ENCODE measurements at places on chromosomes 3 and 15. TPM values are rescaled to one million over a fixed set of nuclear protein-coding genes. Genes with fewer than 3 reads are reported as not detected.

GRCh38 chr15:33975022-33975565 is 6.8 kb downstream of the CHRM5 start:
- DNase-seq = no peak

- no peak for DNase-seq
These were observed 341 bp downstream of the HEXA start for GRCh38 chr15:72375501-72375845.

- no peak for DNase-seq
These were observed 653.6 kb downstream of the NSUN3 start for GRCh38 chr3:94716326-94717018.

DNA sequence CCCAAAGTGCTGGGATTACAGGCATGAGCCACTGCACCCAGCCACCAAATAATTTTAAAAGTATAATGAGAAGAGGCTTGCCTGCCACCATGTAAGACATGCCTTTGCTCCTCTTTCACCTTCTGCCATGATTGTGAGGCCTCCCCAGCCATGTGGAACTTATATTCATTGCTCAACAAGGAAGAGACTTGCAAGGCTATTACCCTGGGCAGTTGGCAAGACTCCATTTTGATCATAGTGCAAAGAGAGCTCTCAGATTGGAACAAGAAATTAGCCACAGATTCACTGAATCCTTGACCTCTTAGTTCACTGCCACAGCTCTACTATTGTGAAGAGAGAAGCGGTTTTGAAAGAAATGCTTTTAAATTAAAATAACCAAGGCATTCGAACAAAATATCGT is 6.1 kb downstream of the SCAP start:
- no peak for DNase-seq

Gene CCDC39
- 4.6 TPM for polyA plus RNA-seq

GRCh38 chr3:10601857-10602230 is 96.5 kb upstream of the ATP2B2 start:
- no peak for DNase-seq

DNA sequence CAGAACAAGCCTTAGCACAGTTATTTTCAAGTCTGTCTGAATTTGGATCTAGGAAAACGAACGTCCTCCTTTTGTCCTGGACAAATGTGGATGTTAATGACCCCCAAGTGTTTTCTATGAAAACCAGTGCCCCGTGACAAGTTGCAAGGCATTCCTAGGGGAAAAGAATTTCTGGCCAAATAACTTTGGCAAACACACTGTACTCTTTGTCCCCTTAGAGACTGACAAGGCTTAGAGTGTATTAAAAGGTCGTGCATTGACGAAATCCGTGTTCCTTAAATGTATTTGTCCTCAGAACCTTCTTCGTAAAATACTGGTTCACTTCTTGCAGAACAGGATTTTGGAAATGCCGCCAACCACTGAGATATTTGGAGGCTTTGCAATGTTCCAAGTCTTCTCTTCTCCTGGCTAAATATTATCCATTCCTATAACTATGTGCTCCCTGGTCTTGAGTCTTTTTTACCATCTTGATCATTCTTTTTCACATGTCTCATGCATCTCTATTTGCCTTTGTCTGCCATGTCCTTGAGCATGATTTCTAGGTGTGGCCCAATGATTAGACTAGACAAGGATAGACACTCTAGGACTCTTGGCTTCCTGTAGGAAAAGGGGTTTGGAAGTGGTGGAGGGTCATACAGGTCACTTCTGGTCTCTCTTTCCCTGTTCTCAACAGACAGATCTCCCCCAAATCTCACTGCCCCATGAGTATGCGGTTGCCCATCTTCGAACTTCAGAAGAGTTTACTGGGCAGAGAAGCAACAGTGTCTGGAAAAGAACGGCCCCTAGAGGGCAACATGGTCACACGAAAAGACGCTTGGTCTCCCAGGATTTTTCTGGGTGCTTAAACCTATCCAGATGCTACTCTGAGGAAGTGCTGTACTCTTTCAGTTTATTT is 117.5 kb downstream of the EDEM1 start:
- peak; percentile 29 for DNase-seq

DNA sequence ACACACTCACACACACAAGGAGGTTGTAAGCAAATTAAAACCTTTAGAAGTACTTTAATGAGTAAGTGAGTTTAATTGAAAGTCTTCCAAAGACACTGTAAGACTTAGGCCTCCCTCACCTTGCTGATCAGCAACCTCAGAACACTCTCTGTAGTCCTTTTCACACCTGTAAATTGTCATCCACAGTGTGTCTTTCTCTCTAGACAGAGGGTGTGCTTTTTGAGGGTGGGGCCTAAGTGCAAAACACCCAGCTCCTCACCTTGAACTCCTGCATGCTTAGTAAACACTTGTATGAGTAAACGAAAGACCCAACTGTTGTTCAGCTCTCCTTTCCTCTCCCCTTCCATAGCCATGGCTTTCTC is 183.2 kb upstream of the IL12A start:
- no peak for DNase-seq

- DNase-seq = no peak
These were observed 405.0 kb upstream of the TPM1 start for GRCh38 chr15:62637574-62637897.

DNA sequence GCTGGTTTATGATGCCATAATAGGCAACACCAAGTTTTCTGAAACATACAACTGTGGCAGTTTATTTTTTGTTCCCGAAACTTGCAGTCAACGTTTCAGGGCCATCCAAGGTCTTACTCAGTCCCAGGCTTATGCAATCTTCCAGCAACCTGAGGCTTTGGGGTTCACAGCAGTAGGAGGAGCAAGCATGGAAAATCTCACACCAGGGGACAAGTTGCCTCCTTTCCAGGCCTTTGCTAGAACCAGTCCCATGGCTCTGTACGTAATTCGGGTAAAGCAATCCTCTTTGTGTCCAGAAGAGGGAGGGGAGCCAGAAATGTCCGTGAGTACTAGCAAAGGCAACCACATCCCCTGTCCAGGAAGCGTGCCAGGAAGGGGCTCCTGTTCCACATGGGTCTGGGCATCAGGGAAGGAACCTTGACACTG is 4.7 kb upstream of the FAM240A start:
- DNase-seq = peak; percentile 26

DNA sequence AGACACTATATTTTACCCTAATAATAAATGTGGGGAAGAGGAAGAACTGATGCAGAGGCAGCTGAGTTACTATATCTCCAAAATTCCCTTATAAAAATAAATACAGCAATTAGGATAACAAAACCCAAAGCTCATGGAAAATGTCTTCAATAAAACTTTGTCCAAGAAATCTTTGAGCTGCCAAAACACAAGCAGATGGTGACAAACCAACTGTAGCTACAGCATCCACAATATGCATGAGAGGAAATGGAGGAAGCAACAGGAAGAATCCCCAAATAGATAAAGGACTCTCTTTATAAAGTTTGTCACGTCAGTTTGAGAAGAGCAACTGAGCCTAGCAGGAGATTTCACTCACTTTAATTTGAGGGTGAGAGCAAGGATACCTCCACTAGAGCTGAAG is 638.2 kb downstream of the IGSF11 start:
- DNase-seq = no peak

DNA sequence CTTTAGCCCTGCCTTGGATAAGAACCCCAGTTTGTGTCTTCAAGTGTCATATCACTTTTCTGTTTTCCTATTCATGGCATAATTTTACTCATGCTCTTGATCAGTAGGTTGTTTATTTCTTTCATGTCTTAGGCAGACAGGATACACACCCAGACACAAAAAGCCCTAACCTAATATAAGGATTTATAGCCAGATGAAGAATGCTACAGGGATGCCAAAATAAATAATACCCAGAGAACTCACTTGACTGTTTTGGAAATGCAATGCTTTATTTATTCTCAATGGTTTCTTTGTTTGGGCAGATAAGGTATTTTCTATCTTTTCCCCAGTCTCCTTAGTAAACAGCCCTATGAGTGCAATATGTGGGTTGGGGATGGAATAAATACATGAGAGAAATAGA is 424.0 kb upstream of the PDZRN3 start:
- DNase-seq = no peak

DNA sequence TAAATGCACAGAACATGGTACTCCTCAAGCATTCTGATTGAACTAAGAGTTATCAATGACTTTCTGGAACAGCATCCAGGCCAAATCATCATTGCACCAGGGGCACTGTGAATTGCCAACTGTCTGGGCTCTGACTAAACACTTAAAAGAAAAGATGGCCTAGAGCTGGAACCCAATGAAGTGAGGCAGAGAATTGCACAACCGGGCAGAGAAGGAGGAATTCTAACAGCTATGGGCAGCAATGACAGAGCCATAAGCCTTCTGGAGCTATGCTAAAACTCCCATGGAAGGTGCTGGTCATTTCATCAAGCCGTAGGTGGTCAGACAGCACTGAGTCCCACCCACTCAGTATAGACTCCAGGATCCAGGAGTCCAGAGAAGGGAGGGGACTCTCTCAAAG is 48.1 kb upstream of the OXTR start:
- no peak for DNase-seq

DNA sequence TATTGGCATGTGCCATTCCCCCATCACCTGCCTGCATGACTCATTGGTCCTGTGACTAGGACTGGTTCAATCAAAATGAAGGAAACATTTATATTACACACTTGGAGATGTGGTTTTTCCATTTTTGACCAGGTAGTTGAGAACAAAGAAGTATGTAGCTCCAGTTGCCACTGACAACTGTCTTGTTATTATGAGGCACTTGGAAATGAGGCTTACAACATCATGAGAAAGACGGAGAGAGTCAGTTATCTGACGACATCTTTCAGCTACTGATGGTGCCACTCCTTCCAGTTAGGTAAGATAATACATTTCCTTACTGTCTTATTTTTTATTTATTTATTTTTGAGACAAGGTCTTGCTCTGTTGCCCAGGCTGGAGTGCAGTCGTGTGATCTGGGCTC is 21.8 kb upstream of the PROK2 start:
- DNase-seq = no peak

Gene GLDN
- polyA plus RNA-seq = 0.23 TPM

GRCh38 chr15:29867241-29868000 is 45.2 kb upstream of the TJP1 start:
- DNase-seq = no peak

DNA sequence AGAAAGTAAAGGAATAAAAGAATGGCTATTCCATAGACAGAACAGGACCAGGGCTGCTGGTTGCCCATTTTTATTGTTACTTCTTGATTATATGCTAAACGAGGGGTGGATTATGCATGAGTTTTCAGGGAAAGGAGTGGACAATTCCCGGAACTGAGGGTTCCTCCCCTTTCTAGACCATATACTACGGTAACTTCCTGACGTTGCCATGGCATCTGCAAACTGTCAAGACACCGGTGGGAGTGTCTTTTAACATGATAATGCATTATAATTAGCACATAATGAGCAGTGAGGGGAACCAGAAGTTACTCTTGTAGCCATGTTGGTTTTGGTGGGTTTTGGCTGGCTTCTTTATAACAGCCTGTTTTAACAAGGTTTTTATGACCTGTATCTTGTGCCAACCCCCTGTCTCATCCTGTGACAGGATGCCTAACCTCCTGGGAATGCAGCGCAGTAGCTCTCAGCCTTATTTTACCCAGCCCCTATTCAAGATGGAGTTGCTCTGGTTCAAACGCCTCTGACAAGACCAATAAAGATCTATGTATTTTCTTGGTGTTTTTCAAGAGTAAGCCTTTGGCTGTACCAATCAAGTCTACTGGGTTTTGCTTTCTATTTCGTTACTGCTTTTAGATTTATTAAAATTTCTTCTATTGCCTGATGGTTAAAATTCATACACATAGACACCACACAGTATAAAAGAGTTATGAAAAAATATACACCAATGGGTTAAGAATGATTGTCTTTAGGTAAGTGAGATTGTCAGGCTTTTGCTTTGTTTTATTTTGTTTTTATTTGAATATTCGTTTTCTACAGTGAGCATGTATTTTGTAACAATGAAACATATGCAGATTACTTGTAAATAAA is 37.4 kb upstream of the CTDSPL start:
- no peak for DNase-seq

Gene PLA2G4D
- 0.04 TPM for polyA plus RNA-seq

Gene INO80
- polyA plus RNA-seq = 16.6 TPM

Gene HES1
- 35.9 TPM for polyA plus RNA-seq

GRCh38 chr15:35410775-35411174 is 135.2 kb downstream of the DPH6 start:
- no peak for DNase-seq

Gene ZNF501
- 4.6 TPM for polyA plus RNA-seq

DNA sequence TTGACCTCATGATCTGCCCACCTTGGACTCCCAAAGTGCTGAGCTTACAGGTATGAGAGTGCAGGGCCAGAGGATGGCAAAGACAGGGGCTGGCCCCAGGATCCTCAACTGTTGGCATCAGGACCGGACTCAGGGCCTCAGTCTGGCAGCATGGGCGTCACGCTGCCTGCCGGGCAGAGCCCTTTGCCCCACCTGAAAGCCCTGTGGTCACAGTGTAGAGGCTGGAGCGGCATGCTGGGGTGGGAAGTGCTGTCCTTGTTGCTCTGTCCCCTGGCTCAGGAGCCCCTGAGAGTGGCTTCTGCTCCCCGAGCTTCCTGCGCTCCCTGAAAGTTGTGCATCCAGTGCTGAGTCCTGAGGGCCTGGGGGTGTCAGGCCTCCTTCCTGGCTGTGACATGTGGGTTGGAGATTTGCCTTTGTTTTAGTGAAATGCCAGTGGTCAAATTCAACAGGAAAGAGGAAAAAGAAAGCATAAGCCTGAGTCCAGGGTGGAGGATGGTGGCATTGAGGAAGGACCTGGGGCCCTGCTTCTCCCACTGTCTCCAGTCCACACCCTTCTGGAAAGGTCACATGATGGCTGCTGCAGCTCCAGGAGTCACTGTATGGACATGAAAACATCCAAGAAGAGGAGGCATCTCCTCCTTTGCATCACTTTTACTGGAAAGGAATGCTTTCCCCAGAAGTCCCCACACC is 147.2 kb downstream of the OR4M2 start:
- DNase-seq = no peak

DNA sequence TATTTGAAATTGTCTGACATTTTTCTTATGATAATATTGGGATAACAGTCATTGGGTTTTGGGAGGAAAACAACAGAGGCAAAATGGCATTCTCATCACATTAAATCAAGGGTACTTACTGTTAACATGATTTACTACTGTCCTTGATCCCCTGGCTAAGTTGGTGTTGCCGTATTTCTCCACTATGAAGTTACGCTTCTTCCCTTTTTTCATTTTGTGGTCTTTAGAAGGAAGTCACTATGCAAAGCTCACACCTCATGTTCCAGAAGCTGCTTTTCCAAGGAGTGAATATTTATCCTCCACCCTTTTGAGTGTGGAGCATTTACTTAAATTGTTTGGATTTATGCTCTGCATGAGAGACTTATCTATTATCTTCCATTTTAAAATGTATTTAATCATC is 63.7 kb downstream of the ALCAM start:
- DNase-seq = no peak

Gene MYEF2
- polyA plus RNA-seq = 13.5 TPM

DNA sequence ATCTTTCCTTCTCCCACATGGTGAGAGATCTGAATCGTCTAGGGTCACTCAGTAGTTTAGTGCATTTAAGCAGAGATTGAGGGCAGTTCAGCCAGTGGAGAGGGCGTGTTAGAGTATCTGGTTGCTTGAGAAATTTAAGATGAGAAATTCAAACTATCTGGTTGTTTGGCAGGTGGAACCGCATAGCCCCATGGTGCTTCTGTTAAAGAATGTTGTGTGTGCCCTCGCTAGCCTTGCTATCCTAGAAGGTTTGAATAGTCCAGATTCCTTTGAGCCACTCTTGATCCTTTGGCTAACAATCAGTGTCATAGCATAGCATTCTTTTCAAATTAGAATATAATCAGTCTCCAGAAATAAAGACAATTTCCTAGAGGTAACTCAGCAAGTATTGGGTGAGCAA is 32.1 kb downstream of the ABHD17C start:
- DNase-seq = no peak

Gene RYR3
- polyA plus RNA-seq = 11.9 TPM

All from muscle of leg (tissue), 16 donors.